ENCODE measurements at places on chromosomes 4 and X. TPM values are rescaled to one million over a fixed set of nuclear protein-coding genes. Genes with fewer than 3 reads are reported as not detected.

The IGFBP7 gene
- total RNA-seq: 11.7 TPM

The PLXNB3 gene
- total RNA-seq: 0.48 TPM

The TGIF2LX gene
- not detected for total RNA-seq

The ETDA gene
- not detected for total RNA-seq

The BANK1 gene
- 1.6 TPM for total RNA-seq

- H3K27ac ChIP-seq: no peak overlapping the region
- H3K4me1 ChIP-seq: no peaks in the 10 kb centered on the region
- H3K36me3 ChIP-seq: peaks cover 22% of the 10 kb centered on the region
- DNase-seq: no peak
Measured at GRCh38 chrX:68598841-68599240, 48.6 kb upstream of the STARD8 start.

- no peak overlapping the region for H3K27ac ChIP-seq
- no peak for DNase-seq
- H3K27me3 ChIP-seq: no peaks in the 10 kb centered on the region
- no peak overlapping the region for H3K4me3 ChIP-seq
Measured at GRCh38 chr4:3241898-3242524, 6.9 kb upstream of the MSANTD1 start.

DNA sequence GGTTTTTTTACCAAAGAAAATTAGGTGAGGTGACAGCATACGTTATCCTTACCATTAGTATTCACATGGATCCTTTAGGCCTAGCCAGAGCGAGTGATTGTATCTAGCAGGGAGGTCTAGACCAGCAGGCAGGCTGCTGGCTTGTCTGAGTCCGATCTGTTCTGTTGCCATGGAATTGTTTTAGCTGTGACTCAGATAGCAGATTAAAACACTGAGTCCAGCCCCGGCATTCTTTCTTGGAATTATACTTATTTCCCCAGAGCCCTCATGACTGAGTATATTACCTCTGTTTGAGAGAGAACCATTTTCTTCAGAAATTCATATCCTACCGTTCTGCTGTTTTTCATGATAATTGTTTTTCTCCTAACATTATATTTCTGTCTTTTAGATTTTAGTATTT lies 37.4 kb downstream of the OCRL start:
- H3K36me3 ChIP-seq: no peaks in the 10 kb centered on the region
- H3K27ac ChIP-seq: no peak overlapping the region
- H3K4me3 ChIP-seq: no peak overlapping the region

DNA sequence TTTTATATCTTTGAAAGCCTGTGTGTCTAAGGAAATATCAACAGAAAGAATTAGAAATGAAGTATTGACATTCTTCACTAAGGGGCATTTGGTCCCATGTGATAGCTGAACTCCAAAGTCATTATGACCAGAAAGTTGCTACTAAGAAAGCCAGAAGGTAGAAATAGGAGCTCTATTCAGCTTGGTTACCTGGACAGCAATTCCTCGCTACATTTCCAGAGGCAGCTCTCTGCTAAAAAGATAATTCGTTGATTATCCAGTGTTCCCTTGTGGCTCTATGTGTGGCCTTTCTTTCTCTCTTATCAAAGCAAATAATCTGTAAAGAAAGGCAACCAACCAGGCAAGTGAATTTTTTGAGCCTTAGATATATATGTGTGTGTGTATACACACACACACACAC lies 341.3 kb downstream of the ADGRL3 start:
- H3K4me1 ChIP-seq: no peaks in the 10 kb centered on the region
- H3K36me3 ChIP-seq: no peaks in the 10 kb centered on the region
- H3K27me3 ChIP-seq: no peaks in the 10 kb centered on the region

DNA sequence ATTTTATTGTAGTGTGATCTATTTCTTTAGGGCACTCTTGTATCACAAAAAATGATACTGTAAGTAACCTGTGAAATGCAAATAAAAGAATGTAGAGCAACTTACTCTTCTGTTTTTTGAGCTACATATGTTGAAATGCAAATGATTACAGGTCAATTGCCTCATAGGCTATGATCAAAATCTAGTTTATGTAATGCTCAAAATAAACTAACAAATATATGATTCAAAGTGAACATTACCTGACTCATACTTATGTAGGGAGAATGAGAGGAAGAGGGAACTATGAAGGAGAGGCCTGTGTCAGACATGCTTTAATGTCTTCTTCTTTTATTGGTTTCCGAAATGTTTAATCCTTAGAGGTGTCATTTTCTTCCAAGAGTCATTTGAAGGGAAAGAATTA lies 5.0 kb upstream of the RPS6KA3 start:
- no peak for DNase-seq
- peaks cover 7% of the 10 kb centered on the region for H3K27me3 ChIP-seq
- no peaks in the 10 kb centered on the region for H3K36me3 ChIP-seq

DNA sequence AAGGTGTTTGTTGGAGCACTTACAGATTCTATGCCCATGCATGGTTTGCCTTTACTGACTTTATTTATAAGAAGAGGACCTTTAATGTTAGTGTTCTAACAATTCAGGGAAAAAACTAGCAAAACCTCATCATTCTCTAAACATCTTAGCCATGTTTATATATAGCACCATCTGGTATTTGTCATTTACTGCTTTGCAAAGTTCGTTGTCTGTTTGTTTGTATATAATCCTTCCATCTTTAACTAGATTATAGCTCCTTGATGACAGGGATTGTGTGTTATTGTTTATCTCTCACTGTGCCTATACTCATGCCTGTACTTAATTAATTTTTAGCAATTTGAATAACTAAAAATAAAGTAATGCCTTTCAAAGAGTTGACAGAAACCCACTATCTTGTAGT lies 170.6 kb upstream of the PACRGL start:
- no peaks in the 10 kb centered on the region for H3K27me3 ChIP-seq
- H3K4me1 ChIP-seq: no peaks in the 10 kb centered on the region
- no peaks in the 10 kb centered on the region for H3K36me3 ChIP-seq
- H3K27ac ChIP-seq: no peak overlapping the region

DNA sequence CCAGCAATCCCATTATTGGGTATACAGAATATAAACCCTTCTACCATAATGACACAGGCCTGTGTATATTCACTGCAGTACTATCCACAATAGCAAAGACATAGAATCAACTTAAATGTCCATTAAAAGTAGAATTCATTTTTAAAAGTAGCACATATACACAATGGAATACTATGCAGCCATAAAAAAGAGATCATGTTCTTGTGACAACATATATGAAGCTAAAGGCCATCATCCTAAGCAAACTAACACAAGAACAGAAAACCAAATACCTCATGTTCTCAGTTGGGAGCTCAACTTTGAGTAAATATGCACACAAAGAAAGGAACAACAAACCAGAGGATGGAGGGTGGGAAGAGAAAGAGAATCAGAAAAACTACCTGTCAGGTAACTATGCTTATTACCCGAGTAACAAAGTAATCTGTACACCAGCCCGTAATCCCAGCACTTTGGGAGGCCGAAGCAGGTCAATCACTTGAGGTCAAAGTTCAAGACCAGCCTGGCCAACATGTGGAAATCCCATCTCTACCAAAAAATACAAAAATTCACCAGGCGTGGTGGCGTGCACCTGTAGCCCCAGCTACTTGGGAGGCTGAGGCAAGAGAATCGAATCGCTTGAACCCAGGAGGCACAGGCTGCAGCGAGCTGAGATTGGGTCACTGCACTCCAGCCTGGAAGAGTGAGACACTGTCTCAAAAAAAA lies 22.8 kb downstream of the DHX15 start:
- H3K4me1 ChIP-seq: peaks cover 76% of the 10 kb centered on the region
- H3K36me3 ChIP-seq: peaks cover 12% of the 10 kb centered on the region
- H3K27ac ChIP-seq: no peak overlapping the region

GRCh38 chr4:106201373-106201772 lies 114.6 kb downstream of the TBCK start:
- H3K27me3 ChIP-seq: no peaks in the 10 kb centered on the region
- H3K4me3 ChIP-seq: no peak overlapping the region
- no peaks in the 10 kb centered on the region for H3K36me3 ChIP-seq
- H3K4me1 ChIP-seq: no peaks in the 10 kb centered on the region
- no peak overlapping the region for H3K27ac ChIP-seq
- no peak for DNase-seq

- no peak overlapping the region for H3K27ac ChIP-seq
- H3K4me3 ChIP-seq: no peak overlapping the region
- no peaks in the 10 kb centered on the region for H3K36me3 ChIP-seq
- H3K4me1 ChIP-seq: no peaks in the 10 kb centered on the region
- no peaks in the 10 kb centered on the region for H3K27me3 ChIP-seq
- DNase-seq: no peak
Measured at GRCh38 chr4:64784125-64784524, 374.9 kb upstream of the TECRL start.

DNA sequence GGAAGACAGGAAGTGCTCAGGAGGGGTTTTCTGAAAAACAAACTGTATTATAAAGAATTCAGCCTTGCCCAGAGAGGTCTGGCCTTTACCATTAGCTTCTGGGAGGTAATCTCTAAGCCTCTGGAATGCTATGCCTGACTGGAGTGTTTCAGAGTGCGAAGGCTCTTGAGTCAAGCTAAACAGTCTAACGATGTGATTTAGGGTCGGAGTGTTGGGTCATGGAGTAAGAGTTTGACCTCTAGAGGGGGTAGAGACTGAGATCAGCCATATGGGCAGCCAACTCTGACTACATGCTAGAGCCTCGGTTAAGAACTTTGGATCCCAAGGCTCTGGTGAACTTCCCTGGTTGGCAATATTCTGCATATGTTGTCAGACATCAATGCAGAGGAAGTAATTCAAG lies 15.0 kb downstream of the BOD1L1 start:
- H3K27me3 ChIP-seq: no peaks in the 10 kb centered on the region
- H3K36me3 ChIP-seq: peaks cover 41% of the 10 kb centered on the region
- no peak overlapping the region for H3K27ac ChIP-seq
- no peak for DNase-seq
- peaks cover 28% of the 10 kb centered on the region for H3K4me1 ChIP-seq

Data from natural killer cell treated with Interleukin-12 subunit alpha and Interleukin-12 subunit beta and Interleukin-15 and Interleukin-18, amount 100 ng/mL, for 72 hours (primary cell).